ENCODE measurements at places on chromosomes 12 and 14.

- DNase-seq: no peak
These were observed 25.0 kb upstream of the HSPB8 start for GRCh38 chr12:119153477-119154434.

DNA sequence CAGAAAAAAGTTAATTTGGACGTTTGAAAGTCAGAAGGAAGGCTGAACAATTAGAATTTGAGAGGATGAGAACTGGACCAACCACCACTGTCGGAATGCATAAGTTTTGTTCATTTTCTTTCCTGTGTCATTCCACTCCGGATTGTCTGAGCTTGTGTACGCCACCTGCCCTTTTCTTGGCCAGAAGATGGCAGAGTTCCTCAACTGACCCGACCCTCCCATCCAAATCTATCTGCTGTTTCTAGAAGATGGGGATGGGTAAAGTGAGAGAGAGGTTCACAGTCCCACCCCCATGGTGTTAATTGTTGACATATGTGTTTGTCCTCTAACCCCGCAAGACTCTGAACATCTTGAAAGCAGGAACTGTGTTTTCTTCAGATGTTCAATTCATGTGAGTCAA, 388.0 kb downstream of the VRK1 start:
- DNase-seq: no peak

- peak; percentile 58 for DNase-seq
These were observed 6.3 kb downstream of the FRS2 start for GRCh38 chr12:69476276-69477017.

- DNase-seq: no peak
These were observed 29.6 kb downstream of the EEA1 start for GRCh38 chr12:92899386-92900001.

DNA sequence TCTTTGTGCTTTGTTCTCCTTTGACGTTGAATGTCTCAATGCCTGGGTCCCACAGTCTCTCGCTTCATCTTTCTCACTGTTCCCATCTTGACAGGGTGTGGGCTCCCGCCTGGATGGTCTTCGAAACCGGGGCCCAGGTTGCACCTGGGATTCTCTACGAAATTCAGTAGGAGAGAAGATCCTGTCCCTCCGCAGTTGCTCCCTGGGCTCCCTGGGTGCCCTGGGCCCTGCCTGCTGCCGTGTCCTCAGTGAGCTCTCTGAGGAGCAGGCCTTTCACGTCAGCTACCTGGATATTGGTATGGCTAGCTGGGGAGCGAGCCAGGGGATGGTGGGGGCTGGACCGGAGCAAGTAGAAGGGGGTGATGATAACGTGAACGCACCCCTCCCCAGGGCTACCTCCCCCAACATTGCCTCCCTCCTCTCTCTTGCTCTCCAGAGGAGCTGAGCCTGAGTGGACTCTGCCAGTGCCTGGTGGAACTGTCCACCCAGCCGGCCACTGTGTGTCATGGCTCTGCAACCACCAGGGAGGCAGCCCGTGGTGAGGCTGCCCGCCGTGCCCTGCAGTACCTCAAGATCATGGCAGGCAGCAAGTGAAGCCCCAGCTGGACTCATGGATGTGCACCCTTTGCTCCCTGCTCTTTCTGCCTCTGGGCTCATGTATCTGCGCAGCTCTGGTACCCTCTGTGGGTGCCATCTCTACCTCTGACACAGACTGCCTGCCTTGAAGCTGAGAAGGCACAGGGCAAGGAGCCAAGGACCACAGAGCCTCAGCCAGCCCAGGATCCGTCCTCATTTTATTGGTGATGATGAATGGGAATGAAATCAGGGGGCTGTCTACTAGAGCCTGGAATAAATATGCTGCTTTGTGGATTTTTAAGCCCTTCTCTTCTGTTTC, 1.5 kb downstream of the NPFF start:
- no peak for DNase-seq

- DNase-seq: no peak
These were observed 44.6 kb downstream of the MAX start for GRCh38 chr14:65057695-65058094.

All from NCI-H1436 treated with DMSO at 0.1 percent for 48 hours (cell line).